Activated T-cell treated with anti-CD3 and anti-CD28 coated beads, Interleukin-2, amount 50 U/mL, for 4 hours (primary cell): ENCODE measurements at places on chromosomes 12 and 14. TPM values are rescaled to one million over a fixed set of nuclear protein-coding genes. Genes with fewer than 3 reads are reported as not detected.

IL22 gene
- 6.0 TPM for total RNA-seq

ADAM21 gene
- not detected for total RNA-seq

TSPAN11 gene
- not detected for total RNA-seq

KRT74 gene
- total RNA-seq, result not detected

DEPDC4 gene
- total RNA-seq, result 0.51 TPM

TIMM9 gene
- 81.8 TPM for total RNA-seq

LRRIQ1 gene
- not detected for total RNA-seq

BEST3 gene
- not detected for total RNA-seq

AICDA gene
- not detected for total RNA-seq

TOGARAM1 gene
- 6.3 TPM for total RNA-seq

IFNG-AS1 gene
- total RNA-seq, result not detected

TAS2R8 gene
- total RNA-seq, result not detected

RDH16 gene
- total RNA-seq, result 0.20 TPM

DAO gene
- not detected for total RNA-seq
